ENCODE measurements at places on chromosomes 1 and 21.

GRCh38 chr21:43273708-43274021 lies 104.9 kb downstream of the CRYAA start:
- no peak for DNase-seq

- no peak for DNase-seq
These were observed 93.0 kb upstream of the TTC34 start for GRCh38 chr1:2894381-2895041.

- no peak for DNase-seq
These were observed 200.3 kb upstream of the SGIP1 start for GRCh38 chr1:66333466-66334199.

DNA sequence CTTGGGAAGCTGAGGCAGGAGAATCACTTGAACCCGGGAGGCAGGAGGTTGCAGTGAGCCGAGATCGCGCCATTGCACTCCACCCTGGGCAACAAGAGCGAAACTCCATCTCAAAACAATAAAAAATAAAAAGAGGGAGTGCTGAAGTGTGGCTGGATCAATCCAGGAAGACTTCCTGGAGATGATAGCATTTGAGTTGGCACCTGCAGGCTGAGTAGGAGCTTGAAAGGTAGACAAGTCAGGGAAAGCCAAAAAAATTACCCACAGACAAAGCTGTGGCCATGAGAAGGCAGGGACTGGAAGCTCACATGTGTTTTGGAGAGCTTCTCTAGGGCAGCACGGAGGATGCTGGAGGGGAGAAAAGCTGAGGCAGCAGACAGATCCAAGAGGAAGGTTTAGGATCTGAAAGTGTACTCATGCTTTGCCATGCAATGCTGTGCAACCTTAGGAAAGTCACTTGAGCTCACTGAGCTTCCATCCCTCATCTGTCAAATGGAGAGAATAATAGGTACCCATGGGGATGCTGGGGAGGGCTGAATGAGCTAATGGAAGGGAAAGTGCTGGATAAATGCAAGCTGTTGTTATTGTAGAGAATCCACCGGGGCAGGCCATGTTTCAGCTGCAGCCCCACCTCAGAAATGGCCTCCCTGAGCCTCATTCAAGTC lies 26.0 kb upstream of the SYNC start:
- DNase-seq, result no peak

GRCh38 chr1:36977731-36978406 lies 56.4 kb downstream of the GRIK3 start:
- DNase-seq, result no peak

DNA sequence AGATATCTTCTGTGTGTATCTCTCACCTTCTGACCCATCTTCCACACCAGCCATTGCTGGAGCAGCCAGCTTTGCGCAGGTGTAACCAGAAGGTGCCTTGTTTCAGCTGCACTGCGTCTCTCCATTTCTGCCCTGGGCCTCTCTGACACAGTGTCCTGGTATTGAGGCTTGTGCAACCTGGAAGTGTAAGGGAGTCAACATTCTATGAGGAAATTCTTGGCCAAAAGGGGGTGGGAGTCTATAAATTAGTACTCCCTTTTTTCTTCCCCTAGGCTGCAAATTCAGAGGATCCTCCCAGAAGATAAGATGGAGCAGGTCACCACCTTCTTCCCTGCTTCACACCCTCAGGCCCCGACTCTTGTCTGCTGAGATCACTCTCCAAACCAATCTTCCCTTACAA lies 109.1 kb downstream of the MRPS6 start:
- DNase-seq, result no peak

Measured in GM12878 (cell line).